ENCODE measurements at places on chromosomes 3 and 15. TPM values are rescaled to one million over a fixed set of nuclear protein-coding genes. Genes with fewer than 3 reads are reported as not detected.

NSUN3 gene
- 11.7 TPM for total RNA-seq

RGMA gene
- 6.6 TPM for total RNA-seq

GORASP1 gene
- 54.8 TPM for total RNA-seq

DNA sequence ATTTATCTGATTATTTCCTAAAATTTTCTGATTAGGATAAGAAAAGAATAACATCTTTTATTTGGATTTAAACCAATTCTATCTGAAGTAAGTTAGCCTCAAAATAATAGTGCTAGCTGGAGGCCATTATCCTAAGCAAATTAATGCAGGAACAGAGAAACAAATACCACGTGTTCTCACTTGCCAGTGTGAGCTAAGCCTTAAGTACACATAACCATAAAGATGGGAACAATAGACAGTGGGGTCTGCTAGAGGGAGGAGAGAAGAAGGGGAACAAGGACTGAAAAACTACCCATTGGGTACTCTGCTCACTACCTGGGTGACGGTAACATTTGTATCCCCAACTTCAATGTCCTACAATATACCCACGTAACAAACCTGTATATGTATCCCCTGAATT, 31.3 kb upstream of the LYSMD4 start:
- H3K27ac ChIP-seq = no peak overlapping the region
- H3K36me3 ChIP-seq = no peaks in the 10 kb centered on the region
- H3K4me1 ChIP-seq = peaks cover 6% of the 10 kb centered on the region
- H3K27me3 ChIP-seq = no peaks in the 10 kb centered on the region
- H3K4me3 ChIP-seq = no peak overlapping the region
- no peak for DNase-seq

GRCh38 chr3:98573181-98573728, 20.2 kb downstream of the CPOX start:
- H3K36me3 ChIP-seq = no peaks in the 10 kb centered on the region
- H3K4me1 ChIP-seq = no peaks in the 10 kb centered on the region
- no peak overlapping the region for H3K4me3 ChIP-seq
- DNase-seq = no peak
- H3K27ac ChIP-seq = no peak overlapping the region
- no peaks in the 10 kb centered on the region for H3K27me3 ChIP-seq

DNA sequence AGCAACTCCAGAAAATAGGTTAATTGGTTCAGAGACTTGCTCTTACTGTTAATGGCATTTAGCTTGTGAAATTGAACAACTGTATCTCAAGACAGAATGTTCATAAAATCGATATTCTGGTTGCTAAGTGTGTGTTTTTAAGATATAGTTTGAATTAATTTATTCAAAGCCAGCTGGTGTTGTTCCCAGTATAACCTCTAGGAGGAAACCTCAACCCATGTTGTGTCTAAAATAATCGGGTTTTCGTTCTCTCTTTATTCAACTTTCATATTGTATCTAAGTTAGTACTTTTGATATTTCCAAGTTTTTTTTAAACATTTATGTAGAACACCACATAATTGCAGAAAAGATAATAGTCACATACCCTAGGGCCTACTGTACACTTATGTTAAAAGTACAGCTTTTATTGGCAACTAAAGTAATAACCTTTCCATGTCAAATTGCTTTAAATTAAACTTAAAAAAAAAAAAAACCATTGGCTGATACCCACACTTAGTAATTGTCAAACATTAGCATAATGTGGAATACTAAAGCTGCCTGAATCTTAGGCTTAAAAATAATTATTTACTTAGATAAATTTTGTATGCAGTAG, 90.9 kb downstream of the SAMMSON start:
- no peaks in the 10 kb centered on the region for H3K36me3 ChIP-seq
- DNase-seq = no peak
- H3K4me3 ChIP-seq = no peak overlapping the region

- no peaks in the 10 kb centered on the region for H3K36me3 ChIP-seq
- H3K4me1 ChIP-seq = peaks cover 4% of the 10 kb centered on the region
- peaks cover 2% of the 10 kb centered on the region for H3K27me3 ChIP-seq
These were observed 94.8 kb downstream of the TLE3 start for GRCh38 chr15:70002897-70003296.

GRCh38 chr3:76733073-76733759, 306.7 kb upstream of the ROBO2 start:
- H3K27ac ChIP-seq = no peak overlapping the region
- no peaks in the 10 kb centered on the region for H3K27me3 ChIP-seq
- DNase-seq = no peak
- H3K36me3 ChIP-seq = no peaks in the 10 kb centered on the region
- no peak overlapping the region for H3K4me3 ChIP-seq

- no peaks in the 10 kb centered on the region for H3K36me3 ChIP-seq
- H3K4me1 ChIP-seq = no peaks in the 10 kb centered on the region
- no peak for DNase-seq
- no peak overlapping the region for H3K27ac ChIP-seq
- no peaks in the 10 kb centered on the region for H3K27me3 ChIP-seq
- no peak overlapping the region for H3K4me3 ChIP-seq
These were observed 101.0 kb downstream of the CADPS start for GRCh38 chr3:62774221-62774620.

Measured in lung (tissue), 17 donors.